ENCODE measurements at places on chromosomes 5 and 9.

- no peak for DNase-seq
Observed at GRCh38 chr9:124520206-124520596, 13.0 kb upstream of the NR5A1 start.

DNA sequence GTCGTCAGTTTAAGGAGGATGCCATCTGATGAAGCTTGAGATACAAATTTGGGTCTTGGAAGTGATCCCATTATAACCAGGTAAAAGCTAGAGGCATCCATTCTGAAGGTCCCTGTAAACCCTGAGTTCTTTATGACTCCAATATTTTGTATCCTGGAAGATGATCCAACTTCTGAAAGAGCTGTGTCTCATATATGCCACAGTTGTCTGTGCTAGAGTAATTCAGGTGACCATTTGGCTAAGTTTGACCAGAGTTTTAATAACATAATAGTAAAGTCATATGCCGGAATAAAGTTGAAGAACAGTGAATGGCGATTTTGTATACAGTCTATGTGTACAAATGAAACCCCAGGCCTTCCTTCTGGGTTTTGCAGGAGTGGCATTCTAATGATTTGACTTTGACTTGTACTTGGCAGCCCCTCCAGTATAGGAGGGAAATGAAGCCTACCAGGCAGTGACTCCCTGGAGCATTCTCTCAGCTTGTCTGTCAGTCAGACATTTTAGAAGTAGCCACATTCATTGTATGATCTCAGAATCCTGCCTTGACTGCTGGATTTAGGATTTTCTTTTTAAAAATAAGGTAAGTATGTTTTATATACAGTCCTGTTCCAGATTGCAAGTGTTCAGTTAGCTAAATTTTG lies 39.6 kb downstream of the ENTREP1 start:
- no peak for DNase-seq

GRCh38 chr5:55621229-55621628 lies 86.5 kb upstream of the PLPP1 start:
- no peak for DNase-seq

- DNase-seq: no peak
Observed at GRCh38 chr5:43336159-43336558, 22.9 kb upstream of the HMGCS1 start.

DNA sequence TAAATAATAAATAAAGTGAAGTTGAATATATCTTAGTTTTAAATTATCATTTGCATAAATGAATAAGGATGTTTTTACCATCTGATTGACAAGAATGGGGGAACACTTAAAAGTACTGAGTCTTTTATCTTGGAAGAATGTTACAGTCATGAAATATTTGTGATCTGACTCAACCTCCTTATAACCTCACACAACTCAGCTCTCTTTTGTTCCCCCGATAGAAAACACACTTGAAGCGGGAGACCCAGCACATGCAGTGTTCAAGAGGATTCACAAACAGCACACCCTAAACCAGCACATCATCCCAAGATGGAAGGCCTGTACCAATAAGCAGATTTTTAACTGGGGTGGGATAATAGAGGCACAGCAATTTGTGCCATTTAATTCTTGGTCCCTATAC lies 15.5 kb downstream of the BAAT start:
- no peak for DNase-seq

- no peak for DNase-seq
Observed at GRCh38 chr5:97094579-97095317, 47.7 kb downstream of the LIX1 start.

DNA sequence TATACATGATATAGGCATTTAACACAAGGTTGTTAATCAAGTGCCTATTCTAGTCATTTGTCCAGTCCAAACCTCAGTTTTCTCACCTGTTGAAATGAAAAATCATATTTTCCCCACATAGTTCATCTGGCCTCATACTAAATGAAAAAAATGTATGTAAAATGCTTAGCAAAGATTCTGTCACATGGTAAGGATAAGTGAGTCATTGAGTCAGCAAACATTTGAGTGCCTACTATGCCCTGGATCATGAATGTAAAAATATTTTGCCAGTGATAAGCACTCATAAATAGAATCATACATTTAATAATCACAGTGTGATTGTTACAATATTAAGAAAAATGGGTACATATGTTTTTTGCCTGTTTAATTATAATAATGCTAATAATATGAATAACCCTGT lies 181.2 kb upstream of the PAPPA start:
- no peak for DNase-seq

GRCh38 chr5:10343486-10343885 lies 10.0 kb upstream of the MARCHF6 start:
- DNase-seq: no peak

DNA sequence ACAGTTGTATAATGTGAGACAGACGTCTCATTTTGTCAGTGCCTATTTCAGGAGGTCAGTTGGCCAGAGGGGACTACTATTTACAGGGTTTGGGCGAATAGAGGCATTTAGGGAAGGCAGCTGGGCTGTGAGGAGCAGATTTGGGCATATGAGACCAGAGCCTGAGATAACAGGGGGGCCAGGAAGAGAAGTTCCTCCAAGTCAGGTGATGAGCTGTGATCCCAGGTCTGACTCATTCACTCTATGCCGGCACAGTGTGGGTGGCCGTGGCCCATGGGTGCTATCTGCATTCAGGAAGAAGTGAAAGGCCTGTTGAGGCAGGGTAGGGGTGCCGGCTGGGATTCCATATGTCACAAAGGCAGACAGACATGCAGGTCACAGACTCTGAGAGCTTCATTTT lies 142.8 kb downstream of the PDZD2 start:
- DNase-seq: no peak

- no peak for DNase-seq
Observed at GRCh38 chr5:131751506-131751905, 45.3 kb downstream of the FNIP1 start.

DNA sequence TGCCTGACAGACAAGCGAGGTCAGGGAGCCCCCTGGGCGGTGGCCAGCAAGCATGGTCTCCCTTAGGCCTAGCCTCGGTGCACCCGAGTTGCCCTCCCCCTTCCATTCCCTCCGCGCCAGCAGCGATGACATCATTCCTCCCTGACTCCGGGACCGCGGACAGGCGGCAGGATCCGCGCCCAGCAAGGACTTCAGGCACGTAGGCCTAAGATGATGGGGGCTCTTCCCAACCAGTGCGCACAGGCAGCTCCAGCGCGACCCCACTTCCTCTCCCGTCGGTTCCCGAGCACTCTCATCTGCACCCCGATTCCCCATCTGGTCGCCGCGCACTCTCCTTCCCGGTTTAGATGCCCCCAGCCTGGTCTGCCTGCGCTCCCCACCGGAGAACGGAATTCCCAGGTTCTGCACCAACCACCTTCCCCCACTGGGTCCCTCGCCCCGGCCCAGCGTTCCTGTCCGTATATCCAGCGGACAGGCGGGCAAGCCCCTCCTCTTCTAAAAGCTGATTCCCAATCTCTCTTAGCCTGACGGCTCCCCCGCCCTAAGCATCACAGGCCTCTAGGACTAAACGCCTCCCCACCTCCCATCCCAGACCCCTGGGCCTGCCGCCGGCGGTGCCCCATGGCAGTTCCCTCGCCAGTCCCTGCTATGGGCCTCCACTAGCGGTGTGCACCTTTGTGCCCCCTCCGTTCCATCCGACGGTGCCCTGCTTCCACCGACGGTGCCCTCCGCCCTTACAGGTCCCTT lies 931 bp downstream of the FAM219A start:
- DNase-seq: peak; percentile 29

GRCh38 chr9:122088880-122089706 lies 4.0 kb downstream of the TTLL11 start:
- DNase-seq: no peak

DNA sequence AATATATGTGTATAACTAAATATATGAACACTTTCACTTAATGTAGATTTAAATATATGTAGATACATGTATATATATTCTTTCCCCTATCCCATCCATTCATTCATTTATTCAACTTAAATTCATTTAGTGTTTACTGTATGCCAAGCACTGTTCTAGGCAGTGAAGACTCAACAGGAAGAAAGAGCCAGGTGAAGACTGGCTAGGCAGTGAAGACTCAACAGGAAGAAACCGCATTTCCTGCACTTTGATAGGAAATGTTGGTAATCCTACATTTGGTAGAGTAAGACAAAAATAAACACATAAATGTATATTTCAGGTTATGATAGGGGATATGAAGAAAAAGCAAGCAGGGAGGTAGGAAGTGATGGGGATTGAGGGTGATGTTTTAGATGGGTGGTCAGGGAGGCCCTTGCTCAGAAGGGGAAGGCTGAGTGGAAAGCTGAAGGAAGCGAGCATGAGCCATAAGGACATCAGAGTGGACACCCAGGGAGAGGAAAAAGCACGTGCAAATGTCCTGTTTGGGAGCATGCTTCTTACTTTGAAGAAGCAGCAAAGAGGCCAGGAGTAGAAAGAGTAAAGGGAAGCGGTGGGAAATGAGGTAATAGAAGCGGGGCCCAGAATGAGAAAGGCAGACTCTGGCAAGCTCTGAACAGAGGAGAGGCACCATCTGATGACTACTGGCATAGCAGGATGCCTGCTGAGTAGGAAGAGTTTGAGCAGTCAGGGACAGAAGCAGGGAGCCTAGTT lies 227.8 kb upstream of the MAP3K1 start:
- DNase-seq: no peak

DNA sequence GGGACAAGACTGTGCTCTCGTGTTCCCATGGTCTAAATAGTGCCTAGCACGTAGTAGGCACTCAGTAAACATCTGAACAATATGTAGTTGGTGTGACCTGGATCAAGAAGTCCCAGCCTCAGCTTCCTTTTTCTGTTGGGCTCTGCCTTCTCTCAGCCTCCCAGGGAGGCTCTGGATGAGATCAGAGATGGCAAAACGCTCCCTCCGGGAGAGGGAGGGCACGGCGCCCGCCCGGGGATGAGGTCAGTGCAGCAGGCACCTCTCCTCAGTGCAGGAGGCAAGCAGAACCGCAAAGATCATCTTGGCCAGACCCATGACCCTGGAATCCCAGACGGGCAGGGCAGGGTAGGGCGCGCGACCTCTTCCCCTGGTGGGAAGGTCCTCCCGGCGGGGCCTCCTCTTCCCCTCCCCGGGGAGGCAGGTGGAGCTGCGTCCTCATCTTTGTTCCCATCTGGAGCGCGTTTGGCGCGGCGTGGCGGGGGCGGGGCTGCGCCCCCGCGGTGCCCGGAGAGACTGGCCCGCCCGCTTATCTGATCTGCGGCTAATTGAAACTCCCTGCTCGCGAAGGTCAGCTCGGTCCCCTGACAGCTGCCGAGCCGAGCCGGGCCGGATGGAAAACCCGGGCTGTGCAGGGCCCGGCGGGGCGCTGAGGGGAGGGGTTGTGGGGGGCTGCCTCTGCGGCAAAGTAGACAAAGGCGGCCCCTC lies 60.9 kb downstream of the CXXC5 start:
- no peak for DNase-seq

DNA sequence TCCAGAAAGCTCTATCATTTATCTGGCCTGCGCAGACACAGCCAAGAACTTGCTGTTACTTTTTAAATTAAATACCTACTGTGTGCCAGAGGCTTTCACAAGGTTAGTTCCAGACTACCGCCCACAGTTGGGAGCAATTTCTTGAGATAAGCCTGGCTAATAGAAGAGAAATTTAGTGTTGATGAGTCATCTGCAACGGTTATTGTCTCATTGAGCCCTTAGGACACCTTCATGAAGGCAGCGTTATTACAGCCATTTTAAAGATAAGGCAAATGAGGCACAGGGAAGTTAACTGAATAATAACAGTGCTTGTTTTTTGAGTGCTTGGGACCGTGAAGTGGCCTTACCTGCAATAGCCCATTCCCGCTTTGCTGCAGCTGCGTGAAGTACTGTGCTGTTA lies 292.9 kb upstream of the MSX2 start:
- no peak for DNase-seq

DNA sequence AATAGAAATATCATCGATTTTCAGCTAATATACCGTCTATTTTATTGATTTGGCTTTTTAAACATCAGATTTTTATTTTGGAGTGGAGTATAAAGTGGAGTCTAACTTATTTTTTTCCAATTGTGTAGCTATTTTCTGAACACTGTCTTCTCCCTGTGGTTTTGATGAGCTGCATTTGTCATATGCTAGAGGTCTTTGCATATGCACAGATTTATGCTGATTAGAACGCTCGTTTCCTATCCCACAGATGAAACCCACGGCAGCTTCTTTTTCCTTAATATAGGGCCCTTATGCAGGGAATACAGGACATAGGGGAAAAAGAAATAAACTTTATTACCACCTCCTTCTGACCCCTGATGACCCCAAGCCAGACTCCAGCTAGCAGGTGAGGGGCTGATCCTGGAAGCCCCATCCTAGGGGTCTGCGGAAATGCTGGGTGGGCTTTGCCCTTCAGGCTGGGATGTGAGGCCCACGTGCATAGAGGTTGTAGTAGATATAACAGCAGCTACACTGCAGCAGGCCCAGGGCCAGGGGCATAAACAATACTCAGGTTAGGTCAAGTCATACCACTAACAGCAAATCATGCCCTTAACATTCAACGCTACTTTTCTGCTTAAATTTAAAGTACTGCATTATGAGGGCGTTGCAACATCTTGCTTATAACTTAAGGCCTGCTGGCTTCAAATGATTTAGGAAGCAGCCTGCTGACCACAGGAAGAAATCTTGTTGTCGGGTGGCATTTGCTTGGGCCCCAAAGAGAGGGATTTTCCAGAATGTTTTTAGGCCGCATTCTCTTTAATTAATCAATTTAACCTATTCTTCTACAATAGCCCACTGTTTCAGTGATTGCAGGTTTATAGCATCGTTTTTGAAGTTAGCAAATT lies 28.5 kb downstream of the MVB12B start:
- DNase-seq: no peak

DNA sequence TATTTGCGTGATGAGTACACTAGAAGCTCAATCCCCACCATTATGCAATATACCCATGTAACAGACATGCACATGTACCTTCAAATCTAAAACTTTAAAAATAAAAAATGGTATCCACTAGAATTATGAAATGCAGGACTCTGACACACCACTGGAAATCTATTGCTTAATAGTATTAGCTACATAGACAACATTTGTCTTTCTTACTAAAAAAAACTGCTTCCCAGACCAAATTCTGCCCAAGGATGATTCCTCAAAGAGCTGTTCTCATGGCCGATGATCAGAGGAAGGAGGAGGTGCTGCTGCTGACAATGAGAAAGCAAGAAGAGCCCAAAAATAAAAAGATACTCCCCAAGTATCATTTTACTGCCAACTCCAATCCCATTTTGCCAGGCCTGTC lies 67.2 kb downstream of the TTC39B start:
- DNase-seq: no peak

DNA sequence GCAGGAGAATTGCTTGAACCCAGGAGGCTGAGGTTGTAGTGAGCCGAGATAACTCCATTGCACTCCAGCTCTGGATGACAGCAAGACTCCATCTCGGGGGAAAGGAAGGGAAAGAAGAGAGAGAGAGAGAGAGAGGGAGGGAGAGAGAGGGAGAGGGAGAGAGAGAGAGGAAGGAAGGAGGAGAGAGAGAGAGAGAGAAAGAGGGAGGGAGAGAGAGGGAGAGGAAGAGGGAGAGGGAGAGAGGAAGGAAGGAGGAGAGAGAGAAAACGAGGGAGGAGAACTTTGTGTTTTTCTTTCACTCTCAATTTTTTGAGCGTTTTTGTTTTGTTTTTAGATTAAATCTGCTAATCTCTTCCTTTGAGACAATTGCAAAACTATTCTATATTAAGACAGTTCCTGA lies 46.9 kb downstream of the SPEF2 start:
- no peak for DNase-seq
